ENCODE measurements at places on chromosomes 12 and 14. TPM values are rescaled to one million over a fixed set of nuclear protein-coding genes. Genes with fewer than 3 reads are reported as not detected.
A peak's percentile ranks its signal among the peaks of the same experiment; 100 is the strongest.

NT5DC3 gene
- 12.0 TPM for total RNA-seq

NOC4L gene
- total RNA-seq = 39.8 TPM

MSI1 gene
- 3.5 TPM for total RNA-seq

PLEKHD1 gene
- total RNA-seq = not detected

DAO gene
- total RNA-seq = not detected

CLEC4D gene
- not detected for total RNA-seq

CISTR gene
- total RNA-seq = not detected

GLT1D1 gene
- 3.2 TPM for total RNA-seq

PSMD9 gene
- total RNA-seq = 65.2 TPM

- DNase-seq = no peak
These were observed at the start of gene PTGDR for GRCh38 chr14:52267501-52268278. TSS of gene PTGDR (plus strand) at chr14:52267698. CDS start at chr14:52267815, 117 bp downstream.

DNA sequence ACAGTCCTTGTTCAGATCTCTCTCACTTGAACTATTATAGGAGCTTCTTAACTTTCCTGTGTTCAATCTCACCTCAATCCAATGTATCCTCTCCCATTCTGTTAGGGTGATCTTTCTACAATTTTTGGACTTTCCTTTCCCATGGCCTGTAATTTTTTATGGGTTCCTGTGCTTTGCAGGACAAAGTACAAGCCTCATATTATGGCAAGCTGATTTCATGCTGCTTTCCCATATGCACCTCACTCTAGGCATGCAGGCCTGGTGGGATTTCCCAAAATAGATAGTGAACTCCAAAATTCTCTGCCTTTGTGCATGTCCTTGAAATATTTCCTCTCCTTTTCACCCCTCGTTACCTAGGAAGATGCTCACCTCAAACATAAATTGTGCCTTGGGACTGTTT, 499.4 kb downstream of the NAV3 start:
- no peak for DNase-seq

GRCh38 chr12:132585177-132585576, 25.2 kb downstream of the LRCOL1 start:
- no peak for DNase-seq

- no peak for DNase-seq
These were observed 165.0 kb downstream of the GRIN2B start for GRCh38 chr12:13816394-13816793.

- no peak for DNase-seq
These were observed 9.7 kb downstream of the GLTP start for GRCh38 chr12:109870648-109871047.

DNA sequence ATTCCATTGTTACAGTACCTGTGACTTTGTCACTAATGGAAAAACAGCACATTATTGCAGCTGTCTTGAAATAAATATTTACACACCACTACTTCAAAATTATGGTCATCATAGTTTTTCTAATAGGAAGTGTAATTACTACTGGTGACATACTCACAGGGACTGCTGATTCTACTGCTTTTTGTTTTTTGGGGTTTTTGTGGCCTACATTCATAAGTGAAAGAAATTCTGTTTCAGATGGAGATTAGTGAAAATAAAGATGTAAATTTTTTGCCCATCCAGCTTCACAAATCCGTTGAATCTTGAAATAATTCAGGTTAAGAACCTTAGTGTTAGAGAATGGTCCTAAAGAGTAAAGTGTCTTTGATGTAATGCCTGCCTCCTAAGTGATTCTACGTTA, 17.5 kb downstream of the KNTC1 start:
- DNase-seq = no peak

DNA sequence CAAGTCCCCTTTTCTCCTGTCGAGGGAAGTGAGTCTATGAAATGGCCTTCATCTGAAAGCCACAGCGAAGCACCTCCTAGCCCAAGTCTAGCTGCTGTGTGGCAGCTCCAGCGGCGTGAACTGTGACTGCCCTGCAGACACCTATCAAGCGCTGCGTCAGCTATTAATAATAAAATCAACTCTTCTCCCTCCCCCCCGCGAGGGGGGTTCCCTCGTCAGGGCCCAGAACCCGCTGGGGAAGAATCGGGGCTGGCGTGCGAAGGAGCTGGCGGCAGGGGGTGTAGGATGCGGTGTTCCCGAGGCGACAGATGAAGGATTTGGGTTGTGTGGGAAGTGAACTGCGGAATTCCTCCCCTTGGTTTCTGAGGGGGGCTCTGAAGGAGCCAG, 662 bp upstream of the ATP2A2 start:
- DNase-seq = no peak

DNA sequence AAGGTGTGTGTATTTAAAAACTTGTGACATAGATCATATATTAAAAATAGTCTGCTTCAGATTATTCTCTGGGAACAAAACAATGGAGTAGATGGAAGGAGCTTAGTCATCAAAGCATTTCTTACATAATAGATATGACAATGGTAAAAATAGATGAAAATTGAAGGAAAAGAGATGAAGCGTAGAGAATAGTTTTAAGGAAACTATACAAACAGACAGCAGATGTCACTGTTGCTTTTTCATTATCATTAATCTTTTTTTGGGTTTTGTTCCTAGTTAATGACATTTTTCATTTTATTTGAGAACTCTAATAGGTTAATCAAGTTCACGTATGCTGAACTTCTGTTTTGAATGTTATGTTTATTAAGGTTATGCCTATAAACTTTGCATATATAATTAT, 149.2 kb upstream of the FBXO33 start:
- DNase-seq = no peak

DNA sequence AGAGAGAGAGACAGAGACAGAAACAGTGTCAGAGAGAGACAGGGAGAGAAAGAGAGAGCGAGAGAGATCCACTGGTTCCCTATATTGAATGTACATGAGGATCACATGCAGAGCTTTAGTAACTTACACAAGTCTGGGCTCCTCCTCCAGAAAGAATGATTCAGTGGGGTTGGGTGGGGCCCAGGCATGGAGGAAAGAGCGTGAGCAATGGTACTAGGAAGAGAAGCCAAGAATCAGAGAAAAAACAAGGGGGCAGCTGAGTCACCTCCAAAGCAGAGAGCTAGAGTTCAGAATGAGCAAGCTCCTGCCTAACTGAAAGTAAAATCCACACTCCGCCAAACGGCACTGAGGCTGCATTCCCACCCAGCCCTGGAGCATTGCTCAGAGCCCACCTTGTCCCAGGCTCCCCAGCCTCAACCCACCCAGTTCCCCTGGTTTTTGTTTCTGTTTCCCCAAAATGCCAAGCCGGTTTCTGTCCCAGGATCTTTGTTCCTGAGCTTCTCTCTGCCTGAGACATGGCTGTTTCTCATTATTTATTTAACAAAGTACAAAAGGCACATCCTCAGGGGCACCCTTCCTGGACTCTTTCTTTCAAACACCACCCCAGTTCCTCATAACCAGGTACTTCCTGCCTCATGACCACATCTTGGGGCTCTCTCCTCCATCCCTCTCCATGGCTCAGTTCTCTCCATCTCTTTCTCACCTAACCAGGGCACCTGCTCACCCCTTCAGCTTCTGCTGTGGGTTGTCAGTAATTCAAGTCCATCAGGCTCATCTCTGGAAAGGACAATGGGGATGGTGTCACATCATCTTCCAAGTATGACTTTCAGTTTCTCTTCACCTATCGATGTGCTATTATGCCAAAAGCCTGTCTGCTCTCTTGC, 670.3 kb upstream of the TBX3 start:
- DNase-seq = no peak

DNA sequence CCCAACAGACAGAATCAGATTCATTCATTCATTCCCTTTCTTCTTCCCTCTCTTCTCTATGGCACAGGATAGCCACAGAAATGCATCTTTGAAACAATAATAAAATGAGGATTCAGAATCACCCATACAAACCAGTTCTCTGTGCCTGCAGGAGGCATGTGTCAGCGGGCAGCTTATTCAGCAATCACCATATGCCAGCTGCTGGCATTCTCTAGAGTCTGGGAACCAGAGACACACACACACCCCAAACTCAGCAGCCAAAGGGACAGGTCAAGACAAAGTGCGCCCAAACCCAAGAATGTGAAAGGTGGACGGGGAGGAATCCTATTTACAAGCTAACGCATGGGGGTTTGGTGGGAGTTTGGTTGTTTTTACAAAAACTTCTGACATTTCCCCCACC, 14.1 kb downstream of the ARF3 start:
- DNase-seq = no peak

DNA sequence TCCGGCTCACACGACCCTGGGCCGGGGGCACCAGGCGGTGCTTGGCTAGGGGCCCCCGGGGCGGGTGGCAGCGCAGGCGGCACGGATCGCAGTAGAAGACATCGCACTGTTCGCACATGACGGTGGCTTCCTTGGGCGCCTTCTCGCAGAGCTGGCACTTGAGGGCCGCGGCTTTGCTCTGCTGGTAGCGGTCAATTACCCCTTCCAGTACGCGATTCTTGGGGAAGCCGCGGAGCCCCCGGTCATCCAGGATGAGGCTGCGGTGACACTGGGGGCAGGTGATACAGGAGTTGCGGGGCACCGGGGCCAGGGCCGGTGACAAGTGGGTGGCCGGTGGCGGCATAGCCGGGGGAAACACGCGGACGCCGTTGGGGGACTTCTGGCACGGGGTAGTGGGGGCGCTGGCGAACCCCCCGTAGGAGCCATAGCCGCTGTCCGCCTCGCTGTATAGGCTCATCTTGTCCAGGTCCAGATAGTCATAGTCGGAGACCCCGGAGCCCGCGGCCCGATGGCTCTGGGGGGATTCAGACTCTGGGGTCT, 553 bp downstream of the TRIM9 start:
- peak; percentile 11 for DNase-seq

DNA sequence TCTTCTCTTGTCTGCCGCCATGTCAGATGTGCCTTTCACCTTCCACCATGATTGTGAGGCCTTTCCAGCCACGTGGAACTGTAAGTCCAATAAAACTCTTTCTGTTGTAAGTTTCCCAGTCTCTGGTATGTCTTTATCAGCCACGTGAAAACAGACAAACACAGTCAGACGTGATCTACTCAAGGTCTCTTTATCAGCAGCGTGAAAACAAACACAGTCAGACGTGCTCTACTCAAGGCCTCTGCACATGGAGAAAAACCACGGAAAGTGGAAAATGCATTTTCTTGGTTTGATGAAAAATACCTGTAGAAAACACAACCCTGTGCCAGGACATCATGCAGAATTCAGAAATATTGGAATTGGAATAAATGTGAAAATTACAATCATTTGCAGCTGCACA, 1115.7 kb downstream of the TMEM121 start:
- no peak for DNase-seq

DNA sequence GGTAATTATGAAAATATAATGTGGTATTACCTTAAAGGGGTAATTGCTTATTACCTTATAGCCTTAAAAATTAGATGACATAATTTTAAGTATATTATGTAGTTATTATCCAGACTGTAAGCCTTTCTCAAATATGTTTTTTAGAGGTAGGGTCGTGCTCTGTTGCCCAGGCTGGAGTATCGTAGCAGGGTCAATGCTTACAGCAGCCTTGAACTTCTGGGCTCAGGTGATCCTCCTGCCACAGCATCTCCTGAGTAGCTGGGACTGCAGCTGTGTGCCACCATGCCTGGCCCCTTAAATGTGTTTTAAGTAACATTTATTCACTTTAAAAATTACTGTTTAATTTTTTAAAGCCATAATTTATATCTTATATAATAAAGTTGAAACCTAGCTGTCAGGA, 10.4 kb downstream of the PRPF39 start:
- DNase-seq = no peak

GRCh38 chr14:23608454-23608853, 27.7 kb upstream of the DHRS2 start:
- no peak for DNase-seq

- no peak for DNase-seq
These were observed 142.7 kb downstream of the TTLL5 start for GRCh38 chr14:75803765-75804164.

- DNase-seq = no peak
These were observed 3.7 kb upstream of the IFFO1 start for GRCh38 chr12:6559500-6559899.

GRCh38 chr12:122888232-122888752, 7.6 kb downstream of the VPS37B start:
- DNase-seq = no peak

- DNase-seq = peak; percentile 66
These were observed at the start of gene MAP3K12 for GRCh38 chr12:53499266-53500141. TSS of gene MAP3K12 (minus strand) at chr12:53499458. CDS start at chr12:53487391, 12,067 bp downstream.

- DNase-seq = no peak
These were observed 1.6 kb upstream of the TFCP2 start for GRCh38 chr12:51174501-51174900.

DNA sequence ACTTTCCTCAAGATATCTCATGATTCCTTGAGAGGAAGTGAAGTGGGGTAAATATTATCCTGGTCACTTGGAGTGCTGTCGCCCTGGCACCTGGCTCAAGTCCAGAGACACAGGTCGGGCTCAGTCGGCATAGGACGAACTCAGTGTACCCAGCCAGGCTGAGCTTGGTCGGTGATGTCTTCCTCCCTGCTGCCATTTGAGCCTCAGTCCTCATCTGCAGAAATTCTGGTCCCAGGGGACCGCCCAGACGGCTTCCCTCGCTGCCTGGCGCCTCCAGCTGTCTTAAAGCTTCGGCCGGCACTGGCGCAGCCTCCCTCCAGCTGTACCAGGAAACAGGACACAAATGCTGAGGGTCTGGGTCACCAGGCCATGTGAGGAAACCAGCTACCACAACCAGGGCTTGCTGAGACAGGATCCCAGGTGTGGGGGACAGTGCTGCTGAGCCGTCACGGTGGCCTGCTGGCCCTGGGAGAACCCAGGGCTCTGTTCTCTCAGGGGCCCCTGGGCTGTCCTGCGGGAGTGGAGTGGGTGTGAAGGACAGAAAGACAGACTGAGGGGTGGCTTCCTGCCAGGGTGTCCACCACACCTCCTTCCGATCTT, 5.0 kb upstream of the KLC1 start:
- DNase-seq = no peak

GRCh38 chr14:104982548-104983230, 2.9 kb upstream of the CLBA1 start:
- DNase-seq = no peak

DNA sequence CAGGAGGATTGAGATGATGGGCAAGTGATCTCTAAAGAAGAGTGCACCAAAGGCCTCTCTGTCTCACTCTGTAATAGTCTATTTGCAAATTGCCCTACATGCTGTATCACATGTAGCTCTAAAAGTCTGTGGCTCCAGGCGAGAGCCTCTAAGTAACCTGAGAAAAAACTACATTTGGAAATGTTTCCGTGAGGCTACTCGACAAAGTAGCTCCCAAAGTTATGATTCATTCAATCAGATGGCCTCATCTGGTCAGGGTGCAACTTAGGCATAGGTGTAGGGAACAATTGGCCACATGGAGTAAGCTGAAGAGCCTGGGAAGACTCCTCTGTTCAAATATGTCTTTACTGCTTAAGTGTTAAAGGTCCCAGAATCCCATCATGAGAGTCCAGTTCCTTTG, 155.4 kb upstream of the PLEKHG7 start:
- DNase-seq = no peak

- DNase-seq = no peak
These were observed 128.8 kb upstream of the CLEC14A start for GRCh38 chr14:38384741-38385140.

DNA sequence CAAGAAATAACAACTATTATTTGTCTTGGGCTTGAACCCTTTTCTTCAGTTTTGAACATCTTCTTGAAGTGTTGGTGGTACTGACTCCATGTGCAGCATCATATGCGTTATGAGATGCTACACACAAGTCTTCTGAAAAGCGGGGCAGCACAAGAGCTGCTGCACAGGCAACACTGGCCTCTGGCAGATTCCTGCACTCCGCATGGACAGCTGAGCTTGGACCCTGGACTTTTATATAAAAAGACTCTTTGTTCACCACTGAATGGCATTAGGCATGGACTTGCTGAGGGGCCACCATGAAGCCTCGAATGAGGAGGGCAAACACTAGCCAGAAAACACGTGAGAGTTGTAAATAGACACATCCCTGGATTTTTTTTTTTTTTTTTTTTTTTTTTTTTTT, 210.8 kb upstream of the NPAS3 start:
- no peak for DNase-seq
